ENCODE measurements at places on chromosomes 11 and 22.
A peak's percentile ranks its signal among the peaks of the same experiment; 100 is the strongest.

DNA sequence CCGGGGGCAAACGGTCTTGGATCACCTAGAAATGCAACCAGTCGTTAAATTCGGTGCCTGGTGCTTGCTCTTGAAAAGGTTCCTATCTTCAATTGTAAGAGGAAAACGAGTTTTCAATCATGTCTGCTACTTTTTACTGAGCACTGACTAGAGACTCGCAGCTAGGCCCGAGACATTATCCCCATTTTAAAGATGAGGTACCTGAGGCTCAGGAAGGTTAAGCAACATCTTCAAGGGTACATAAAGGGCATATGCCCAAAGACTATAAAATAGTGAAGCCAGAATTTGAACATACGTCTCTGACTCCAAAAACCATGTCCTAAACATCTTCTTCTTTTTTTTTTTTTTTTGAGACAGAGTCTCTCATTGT is 638 bp upstream of the PISD start:
- no peak for DNase-seq

GRCh38 chr11:128691802-128692752 is 1.8 kb upstream of the FLI1 start:
- peak; percentile 20 for DNase-seq

DNA sequence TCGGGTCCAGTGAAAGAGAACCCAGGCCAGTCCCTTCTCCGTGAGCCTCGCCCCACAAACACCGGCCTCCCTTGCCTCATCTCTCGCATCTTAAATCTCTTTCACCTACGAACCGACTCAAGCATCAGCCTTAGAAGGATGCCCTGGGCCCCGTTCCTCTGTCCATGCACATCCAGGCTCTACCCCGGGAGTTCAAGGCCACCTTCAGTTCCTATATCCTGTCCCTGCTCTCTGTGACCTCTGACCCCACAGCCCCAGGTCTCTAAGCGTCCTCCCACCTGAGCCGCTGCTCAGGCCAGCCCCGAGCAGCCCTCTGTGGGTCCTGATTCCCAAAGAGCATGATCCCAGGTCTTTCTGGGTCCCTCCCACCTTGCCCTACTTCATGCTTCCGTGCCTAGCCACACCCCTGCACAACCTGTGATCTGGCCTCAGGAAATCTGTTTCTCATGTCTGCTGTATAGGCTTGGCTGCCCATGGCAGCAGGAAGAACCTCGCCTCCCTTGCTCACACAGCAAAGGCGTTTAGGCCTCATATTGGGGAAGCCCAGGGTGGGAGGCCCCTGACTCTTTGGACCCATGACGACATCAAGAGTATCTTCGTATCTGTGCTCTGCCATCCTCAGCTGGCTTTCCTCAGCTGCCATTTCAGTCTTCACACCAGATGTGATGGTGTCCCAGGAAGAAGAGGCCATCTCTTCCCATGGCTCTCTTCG is 77.5 kb upstream of the SEPTIN5 start:
- DNase-seq = no peak

GRCh38 chr11:12449961-12450715 is 72.8 kb downstream of the PARVA start:
- peak; percentile 95 for DNase-seq

- DNase-seq = peak; percentile 75
These were observed 9.1 kb downstream of the LMF2 start for GRCh38 chr22:50498322-50498890.

- DNase-seq = no peak
These were observed 47.4 kb downstream of the ZNF280B start for GRCh38 chr22:22461111-22461510.

- DNase-seq = no peak
These were observed 25.0 kb downstream of the KRTAP5-5 start for GRCh38 chr11:1654388-1655167.

DNA sequence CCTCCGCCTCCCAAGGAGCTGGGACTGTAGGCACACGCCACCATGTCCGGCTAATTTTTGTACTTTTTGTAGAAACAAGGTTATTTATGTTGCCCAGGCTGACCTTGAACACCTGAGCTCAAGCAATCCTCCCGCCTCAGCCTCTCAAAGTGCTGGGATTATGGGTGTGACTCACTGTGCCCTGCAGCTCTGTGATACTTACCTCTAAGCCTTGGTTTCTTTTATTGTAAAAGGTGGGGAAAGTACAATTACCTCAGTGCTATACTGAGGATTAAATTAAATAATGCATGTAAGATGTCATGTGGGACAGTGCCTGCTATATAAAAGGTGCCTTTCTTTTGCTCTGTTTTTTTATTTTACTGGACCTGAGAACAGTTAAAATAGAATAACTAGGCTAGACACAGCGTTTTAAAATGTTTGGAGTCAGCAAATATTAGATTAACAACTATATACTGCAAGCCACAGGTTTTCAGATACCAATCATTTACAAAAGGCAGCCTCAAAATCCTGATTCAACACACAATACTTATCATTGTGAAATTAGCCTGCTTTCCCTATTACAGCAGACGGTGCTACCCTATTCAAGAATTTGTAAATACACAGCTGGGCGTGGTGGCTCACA is 30.0 kb downstream of the PRR14L start:
- no peak for DNase-seq

DNA sequence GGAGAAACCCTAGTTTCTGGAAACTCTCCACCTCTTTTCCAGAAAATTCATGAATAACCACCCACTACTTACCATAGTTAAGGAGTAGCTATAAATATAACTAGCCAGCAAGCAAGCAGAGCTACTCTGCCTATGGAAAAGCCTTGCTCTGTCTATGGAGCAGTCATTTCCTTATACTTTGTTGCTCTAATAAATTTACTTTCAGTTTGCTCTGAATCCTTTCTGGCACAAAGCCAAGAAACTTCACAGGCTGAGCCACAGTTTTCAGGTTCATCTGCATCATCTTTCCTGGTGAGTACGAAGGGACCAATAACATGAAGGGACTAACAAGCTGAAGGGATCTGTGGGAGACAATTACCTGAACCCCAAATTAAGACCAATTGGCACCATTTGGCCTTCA is 4.6 kb downstream of the OR4C45 start:
- DNase-seq = no peak

GRCh38 chr11:88555018-88555828 is 217.7 kb upstream of the CTSC start:
- DNase-seq = peak; percentile 100
